ENCODE measurements at places on chromosomes 6 and 20. TPM values are rescaled to one million over a fixed set of nuclear protein-coding genes. Genes with fewer than 3 reads are reported as not detected.

The SRMS gene
- total RNA-seq = not detected

The SNRPB gene
- 207 TPM for total RNA-seq

The PAK5 gene
- total RNA-seq = not detected

The MKKS gene
- total RNA-seq = 7.1 TPM

The IMPG1 gene
- not detected for total RNA-seq

The CPXM1 gene
- not detected for total RNA-seq

The LAMA2 gene
- 10.0 TPM for total RNA-seq

The RBBP8NL gene
- not detected for total RNA-seq

The BTBD9 gene
- total RNA-seq = 12.7 TPM

The GNRH2 gene
- total RNA-seq = not detected

The PPP1R14C gene
- not detected for total RNA-seq

The SLC17A1 gene
- total RNA-seq = not detected

The ID4 gene
- 8.3 TPM for total RNA-seq

The CD2AP gene
- 20.2 TPM for total RNA-seq

The COL19A1 gene
- not detected for total RNA-seq

The SDCBP2 gene
- total RNA-seq = 1.1 TPM

The GFOD1 gene
- 4.0 TPM for total RNA-seq

The SOX4 gene
- 5.8 TPM for total RNA-seq

The SLC18B1 gene
- 2.9 TPM for total RNA-seq

The CAPN11 gene
- not detected for total RNA-seq

The SLC17A3 gene
- not detected for total RNA-seq

The MUC21 gene
- total RNA-seq = not detected

The SLC17A4 gene
- total RNA-seq = not detected

The RNF144B gene
- total RNA-seq = 0.79 TPM

The GDAP1L1 gene
- total RNA-seq = not detected

The SAMD3 gene
- total RNA-seq = 2.3 TPM

The CALHM5 gene
- 1.7 TPM for total RNA-seq

The TRAPPC3L gene
- 0.32 TPM for total RNA-seq

The LAMA5 gene
- total RNA-seq = 1.3 TPM

The DLL1 gene
- 0.28 TPM for total RNA-seq

The TRIM15 gene
- total RNA-seq = not detected

The HNF4A gene
- not detected for total RNA-seq

Measured in HFFc6 (cell line).